ENCODE measurements at places on chromosomes 12 and 14. TPM values are rescaled to one million over a fixed set of nuclear protein-coding genes. Genes with fewer than 3 reads are reported as not detected.
A peak's percentile ranks its signal among the peaks of the same experiment; 100 is the strongest.

- no peaks in the 10 kb centered on the region for H3K36me3 ChIP-seq
- peaks cover 11% of the 10 kb centered on the region for H3K4me1 ChIP-seq
- H3K4me3 ChIP-seq, result no peak overlapping the region
- no peak for DNase-seq
- H3K27ac ChIP-seq, result no peak overlapping the region
Measured at GRCh38 chr14:72554401-72554800, 339.5 kb downstream of the DPF3 start.

GRCh38 chr14:97021001-97021400 is 223.8 kb downstream of the VRK1 start:
- H3K36me3 ChIP-seq, result no peaks in the 10 kb centered on the region
- H3K27ac ChIP-seq, result no peak overlapping the region
- DNase-seq, result no peak
- no peaks in the 10 kb centered on the region for H3K27me3 ChIP-seq

DNA sequence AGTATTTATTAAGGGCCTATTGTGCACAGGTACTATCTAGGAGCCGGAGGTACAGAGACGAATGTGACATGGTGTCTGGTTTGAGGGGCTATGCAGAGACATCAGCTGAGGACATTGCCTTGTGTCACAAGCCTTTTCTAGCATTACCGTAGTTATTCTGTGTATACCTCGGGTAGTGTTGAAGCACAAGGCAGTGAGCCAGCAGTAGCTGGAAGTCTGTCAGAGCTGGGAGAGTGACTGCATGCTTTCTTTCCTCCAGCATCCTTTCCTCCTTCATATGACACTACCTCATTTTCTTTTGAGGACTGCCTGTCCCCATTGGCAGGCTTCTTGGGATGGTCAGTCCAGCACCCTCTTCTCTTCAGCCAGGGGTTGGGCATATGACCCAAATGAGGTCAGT is 77.0 kb downstream of the POLR3B start:
- H3K27me3 ChIP-seq, result no peaks in the 10 kb centered on the region
- no peaks in the 10 kb centered on the region for H3K4me1 ChIP-seq
- no peak for DNase-seq
- H3K36me3 ChIP-seq, result peaks cover 53% of the 10 kb centered on the region

GRCh38 chr14:100549834-100550625 is 37.2 kb downstream of the BEGAIN start:
- peaks cover 14% of the 10 kb centered on the region for H3K4me1 ChIP-seq
- no peak overlapping the region for H3K27ac ChIP-seq
- peaks cover 10% of the 10 kb centered on the region for H3K27me3 ChIP-seq
- H3K36me3 ChIP-seq, result no peaks in the 10 kb centered on the region

GRCh38 chr14:81416981-81417380 is 16.9 kb upstream of the STON2 start:
- no peaks in the 10 kb centered on the region for H3K4me1 ChIP-seq
- no peaks in the 10 kb centered on the region for H3K36me3 ChIP-seq
- no peak overlapping the region for H3K27ac ChIP-seq
- DNase-seq, result no peak
- H3K27me3 ChIP-seq, result no peaks in the 10 kb centered on the region
- H3K4me3 ChIP-seq, result no peak overlapping the region

DNA sequence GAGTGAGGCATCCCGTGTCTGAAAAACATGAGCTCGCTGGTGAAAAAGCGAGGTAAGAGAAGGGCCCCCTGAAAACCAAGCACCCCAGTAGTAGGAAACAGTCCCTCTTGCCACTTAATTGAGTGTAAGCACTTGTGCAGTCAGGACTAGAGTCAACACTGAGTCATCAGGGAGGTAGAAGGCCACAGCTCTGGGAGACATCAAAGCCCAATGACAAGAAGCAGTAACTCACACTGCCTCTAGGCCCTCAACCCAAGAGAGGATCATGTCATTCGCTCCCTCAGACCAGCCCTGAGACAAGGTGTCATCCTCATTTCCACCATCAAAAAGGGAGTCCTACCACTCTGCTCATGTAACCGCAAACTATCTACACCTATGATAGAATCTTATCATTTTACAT is 17.8 kb downstream of the POMT2 start:
- DNase-seq, result peak; percentile 56
- H3K4me1 ChIP-seq, result peaks cover 47% of the 10 kb centered on the region
- no peaks in the 10 kb centered on the region for H3K27me3 ChIP-seq
- H3K36me3 ChIP-seq, result no peaks in the 10 kb centered on the region
- peak overlapping the region; percentile 13 for H3K27ac ChIP-seq

DNA sequence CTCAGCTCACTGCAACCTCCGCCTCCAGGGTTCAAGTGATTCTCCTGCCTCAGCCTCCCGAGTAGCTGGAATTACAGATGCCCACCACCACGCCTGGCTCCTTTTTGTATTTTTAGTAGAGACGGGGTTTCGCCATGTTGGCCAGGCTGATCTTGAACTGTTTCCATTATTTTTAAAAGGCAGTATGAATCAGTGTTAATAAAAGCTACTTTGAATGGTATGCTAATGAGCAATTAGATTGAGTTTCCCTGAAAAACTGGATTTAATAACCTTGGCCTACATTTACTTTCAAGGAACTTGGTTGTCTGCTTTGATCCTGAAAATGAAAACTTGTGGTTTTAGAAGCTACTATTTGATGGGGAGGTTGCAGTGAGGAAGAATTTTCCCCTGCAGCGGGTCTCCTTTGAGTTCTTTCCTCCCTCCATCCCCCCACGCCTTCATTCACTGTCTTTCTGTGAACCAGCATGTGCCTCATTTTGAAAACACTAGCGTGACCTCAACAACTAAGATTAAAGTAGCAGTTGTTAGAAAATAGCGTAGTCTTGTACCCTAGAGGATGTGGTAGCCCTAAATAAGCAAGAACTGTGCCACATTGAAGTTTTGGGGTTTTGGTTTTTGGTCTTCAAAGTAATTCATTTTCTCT is 17.8 kb upstream of the RPS6KA5 start:
- H3K4me3 ChIP-seq, result no peak overlapping the region
- H3K27ac ChIP-seq, result no peak overlapping the region
- H3K27me3 ChIP-seq, result no peaks in the 10 kb centered on the region
- H3K36me3 ChIP-seq, result no peaks in the 10 kb centered on the region
- H3K4me1 ChIP-seq, result no peaks in the 10 kb centered on the region

GRCh38 chr14:100440758-100441203 is 117.6 kb downstream of the SLC25A47 start:
- H3K27me3 ChIP-seq, result no peaks in the 10 kb centered on the region
- no peak overlapping the region for H3K4me3 ChIP-seq
- peaks cover 17% of the 10 kb centered on the region for H3K4me1 ChIP-seq
- DNase-seq, result no peak
- no peaks in the 10 kb centered on the region for H3K36me3 ChIP-seq

DNA sequence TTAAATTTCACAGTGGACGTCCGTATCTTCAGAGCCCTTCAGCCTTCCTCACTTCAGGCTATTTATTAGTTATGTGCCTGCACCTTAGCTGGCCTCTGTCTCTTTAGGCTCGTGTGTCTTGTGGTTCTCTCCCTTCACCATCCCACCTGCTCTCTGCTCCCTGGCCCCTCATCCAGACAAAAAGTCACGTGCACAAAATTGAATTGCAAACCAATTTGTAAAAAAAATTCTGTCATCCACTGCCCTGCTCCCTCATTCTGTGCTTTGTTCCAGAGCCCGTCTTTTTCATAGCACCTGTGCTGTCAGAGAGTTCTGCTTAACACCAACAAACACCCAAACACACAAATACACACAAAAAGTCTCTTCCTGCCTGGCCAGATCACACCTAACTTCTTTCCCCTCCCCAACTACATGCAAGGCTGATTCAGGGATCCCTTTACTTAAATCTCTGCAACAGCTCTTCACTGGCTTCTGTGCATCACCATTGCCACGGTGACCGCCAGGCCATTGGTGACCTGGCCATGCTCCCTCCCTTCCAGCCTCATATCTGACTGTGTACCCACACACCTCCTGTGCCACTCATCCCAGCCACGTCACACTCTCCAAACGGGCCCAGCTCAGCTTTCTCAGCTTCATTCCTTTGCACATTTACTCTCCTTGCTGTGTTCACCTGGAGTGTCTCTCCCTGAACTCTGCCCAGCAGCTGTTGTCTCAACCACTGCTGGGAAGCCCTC is 205.7 kb downstream of the TTC8 start:
- peaks cover 8% of the 10 kb centered on the region for H3K27me3 ChIP-seq
- peaks cover 10% of the 10 kb centered on the region for H3K4me1 ChIP-seq
- H3K27ac ChIP-seq, result no peak overlapping the region
- no peak overlapping the region for H3K4me3 ChIP-seq

DNA sequence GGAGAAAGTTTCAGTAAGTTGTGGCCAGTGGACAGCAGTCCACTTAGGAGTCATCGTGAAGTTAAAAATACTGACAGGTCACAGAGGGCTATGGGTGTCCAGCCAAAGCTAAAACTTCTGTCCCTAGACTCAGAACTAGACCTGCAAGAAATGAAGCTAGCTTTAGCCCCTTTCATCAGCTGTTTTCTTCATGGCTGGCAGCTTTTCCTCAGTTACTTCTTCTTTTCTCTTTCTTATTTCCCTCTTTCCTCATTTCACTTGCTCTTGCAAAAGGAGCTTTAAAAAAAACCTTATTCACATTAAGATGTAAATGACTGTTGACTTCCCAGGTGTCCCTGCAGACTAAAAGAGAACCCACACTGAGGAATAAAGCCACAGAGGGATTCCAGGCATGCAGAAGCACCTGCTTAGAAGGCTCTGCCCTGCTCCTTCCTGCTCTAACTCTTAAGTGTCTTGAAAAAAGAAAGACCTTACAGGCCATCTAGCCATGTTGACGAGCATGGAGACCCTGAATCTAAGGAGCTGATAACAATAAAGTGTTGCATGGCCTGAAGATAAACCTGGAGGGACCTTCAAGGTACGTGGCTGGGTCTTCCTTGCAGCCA is 69.7 kb upstream of the CCND2 start:
- H3K36me3 ChIP-seq, result no peaks in the 10 kb centered on the region
- peaks cover 18% of the 10 kb centered on the region for H3K27me3 ChIP-seq
- DNase-seq, result no peak
- no peaks in the 10 kb centered on the region for H3K4me1 ChIP-seq
- H3K4me3 ChIP-seq, result no peak overlapping the region
- H3K27ac ChIP-seq, result no peak overlapping the region

DNA sequence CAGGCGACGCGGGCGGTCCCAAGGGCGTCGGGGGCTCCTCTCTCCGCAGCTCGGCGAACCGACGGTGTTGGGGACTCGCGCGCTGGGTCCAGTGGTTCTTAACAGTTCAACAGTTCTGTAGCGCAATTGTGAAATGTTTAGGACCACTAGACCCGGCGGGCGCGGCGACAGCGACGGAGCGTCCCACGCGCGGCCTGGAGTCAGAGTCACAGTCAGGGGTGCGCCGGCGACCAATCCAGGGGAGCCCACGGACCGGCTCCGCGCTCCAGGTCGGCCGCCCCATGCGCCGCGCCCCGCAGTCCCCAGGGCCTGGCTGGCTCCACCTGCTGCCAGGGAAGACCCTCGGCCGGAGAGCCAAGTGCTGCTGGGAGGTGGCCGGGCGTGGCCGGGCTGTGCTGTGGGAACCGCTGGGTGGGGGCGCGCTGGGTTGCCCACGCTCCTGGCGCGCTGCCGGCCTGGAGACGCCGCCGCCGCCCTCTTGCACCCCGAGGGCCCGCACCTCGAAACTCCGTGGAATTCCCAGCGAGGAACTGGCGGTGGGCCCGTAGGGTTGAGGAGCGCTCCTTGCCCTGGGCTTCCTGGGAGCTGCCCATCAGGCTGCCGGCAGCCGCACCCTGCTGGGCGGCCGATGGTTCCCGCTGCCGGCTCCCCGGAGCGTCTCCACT is 20.9 kb upstream of the KIF26A start:
- no peak overlapping the region for H3K27ac ChIP-seq
- peaks cover 10% of the 10 kb centered on the region for H3K4me1 ChIP-seq
- DNase-seq, result no peak
- no peaks in the 10 kb centered on the region for H3K36me3 ChIP-seq

- peak; percentile 20 for DNase-seq
- H3K27ac ChIP-seq, result no peak overlapping the region
- H3K36me3 ChIP-seq, result peaks cover 33% of the 10 kb centered on the region
- peaks cover 49% of the 10 kb centered on the region for H3K4me1 ChIP-seq
- peak overlapping the region; percentile 85 for H3K4me3 ChIP-seq
Measured at GRCh38 chr12:104136577-104136976, 1.4 kb downstream of the NFYB start.

GRCh38 chr12:85519163-85519562 is 239.1 kb downstream of the ALX1 start:
- no peaks in the 10 kb centered on the region for H3K36me3 ChIP-seq
- no peaks in the 10 kb centered on the region for H3K27me3 ChIP-seq
- no peaks in the 10 kb centered on the region for H3K4me1 ChIP-seq

DNA sequence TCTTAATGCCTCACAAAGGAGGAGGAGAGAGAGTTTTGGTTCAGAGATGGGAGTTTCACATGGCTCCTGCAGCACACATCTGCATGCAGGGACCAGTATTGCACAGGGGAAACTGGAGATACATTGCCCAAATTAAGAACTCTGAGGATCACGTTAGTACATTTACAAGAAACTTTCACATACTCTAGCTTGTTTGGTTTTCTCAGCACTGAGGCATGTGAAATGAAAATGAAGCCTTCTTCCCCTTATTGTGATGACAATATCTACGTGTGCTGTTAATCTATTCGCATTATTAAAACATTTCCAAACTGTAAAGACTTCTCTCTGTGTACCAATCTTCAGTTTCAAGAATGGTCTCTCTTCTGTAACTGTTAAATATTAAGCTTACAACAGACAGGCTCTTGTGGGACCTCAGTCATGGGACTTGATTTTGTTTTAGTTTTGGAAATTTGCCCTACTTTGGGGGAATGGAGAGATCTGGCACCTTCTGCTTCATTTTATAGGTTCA is 124.7 kb downstream of the DAAM1 start:
- no peak overlapping the region for H3K4me3 ChIP-seq
- no peaks in the 10 kb centered on the region for H3K36me3 ChIP-seq
- no peak for DNase-seq
- no peaks in the 10 kb centered on the region for H3K27me3 ChIP-seq
- H3K4me1 ChIP-seq, result peaks cover 31% of the 10 kb centered on the region
- no peak overlapping the region for H3K27ac ChIP-seq

RAN gene
- 606 TPM for total RNA-seq

ZBTB42 gene
- total RNA-seq, result 6.7 TPM

OTOGL gene
- 0.50 TPM for total RNA-seq

CISTR gene
- total RNA-seq, result not detected

KRT82 gene
- total RNA-seq, result not detected

IPO8 gene
- total RNA-seq, result 21.0 TPM

ARHGEF25 gene
- 107 TPM for total RNA-seq

TPH2 gene
- not detected for total RNA-seq

KRT71 gene
- not detected for total RNA-seq

HOTAIR gene
- total RNA-seq, result 11.1 TPM

LRRC9 gene
- not detected for total RNA-seq

ADCY6 gene
- total RNA-seq, result 22.9 TPM

ISM2 gene
- total RNA-seq, result not detected
